Pancreas (tissue), 10 donors: ENCODE measurements at places on chromosomes 11 and 22. TPM values are rescaled to one million over a fixed set of nuclear protein-coding genes. Genes with fewer than 3 reads are reported as not detected.
A peak's percentile ranks its signal among the peaks of the same experiment; 100 is the strongest.

ATG13 gene
- 43.1 TPM for total RNA-seq

DNA sequence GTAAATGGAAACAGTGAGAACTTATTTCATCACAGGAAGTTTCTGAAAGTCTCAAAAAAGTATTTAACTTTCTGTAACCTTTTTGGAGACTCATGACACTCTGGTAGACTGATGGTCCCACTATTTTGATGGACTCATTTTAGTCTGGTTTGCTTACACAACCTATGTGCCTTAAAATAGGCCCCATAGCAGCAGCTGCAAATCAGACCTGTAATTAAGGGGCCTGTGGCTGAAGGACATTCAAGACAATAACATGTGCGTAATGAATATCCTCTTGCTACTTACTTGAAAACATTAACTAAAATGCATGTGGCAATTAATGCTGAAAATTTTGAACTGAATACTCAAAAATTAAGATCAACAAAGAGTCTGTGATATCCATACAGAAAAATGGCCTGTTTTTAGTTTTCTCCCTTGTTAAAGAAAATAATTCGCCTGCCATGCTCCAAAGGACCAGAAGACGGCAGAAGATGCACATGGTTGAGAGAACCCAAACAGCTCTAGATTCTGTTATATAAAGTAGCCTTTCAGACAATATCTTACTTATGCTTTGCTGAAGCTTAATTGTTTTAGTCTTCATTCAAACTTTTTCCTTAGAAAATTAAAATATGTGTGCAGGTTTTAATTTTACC lies 568.5 kb downstream of the KCNA4 start:
- DNase-seq, result no peak

OTOG gene
- total RNA-seq, result not detected

DNA sequence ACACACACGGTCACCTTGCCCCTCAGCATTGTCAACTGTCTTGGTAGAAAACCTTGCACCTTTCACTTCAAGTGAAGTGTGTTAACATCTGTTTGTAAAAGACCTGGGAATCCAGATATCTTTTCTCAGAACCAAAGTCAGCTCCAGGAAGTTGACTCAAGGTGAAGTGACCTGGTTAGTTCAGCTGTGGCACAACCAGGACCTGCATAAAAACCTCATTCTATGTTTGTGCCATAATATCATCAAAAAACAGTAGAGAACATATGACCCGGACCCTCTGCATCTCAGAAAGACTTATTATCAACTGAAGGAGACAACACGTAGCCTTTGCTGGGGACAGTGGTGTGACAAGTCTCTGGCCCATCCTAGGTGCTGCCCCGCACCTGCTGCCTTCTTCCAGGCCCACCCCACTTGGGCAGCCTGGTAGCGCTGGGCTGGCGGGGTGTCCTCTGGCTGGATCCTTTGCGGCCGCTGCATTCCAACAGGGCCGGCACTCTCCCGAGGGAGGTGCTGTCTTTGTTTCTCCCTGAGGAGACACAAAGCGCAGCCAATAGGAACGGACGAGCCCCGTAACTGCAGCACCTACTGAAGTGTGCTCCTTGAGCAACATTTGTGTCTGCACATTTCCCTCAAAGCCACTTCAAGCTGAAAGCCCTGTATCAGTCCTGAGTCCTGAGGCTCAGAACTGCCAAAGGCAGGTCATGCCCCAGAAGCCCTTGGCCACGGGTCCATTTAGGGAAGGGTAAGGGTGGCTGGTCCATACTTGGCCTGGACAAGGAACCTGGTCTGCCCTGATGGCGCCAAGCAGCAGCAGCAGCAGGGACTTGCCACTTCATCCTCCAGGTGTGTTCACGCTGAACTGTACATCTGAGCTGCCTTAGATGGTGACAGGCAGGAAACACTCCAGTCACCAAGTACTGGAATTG lies 25.2 kb downstream of the LRRC74B start:
- DNase-seq, result no peak

GRCh38 chr22:19769393-19769715 lies 8.8 kb downstream of the TBX1 start:
- no peak for DNase-seq

GRCh38 chr11:96827164-96827563 lies 437.4 kb downstream of the JRKL start:
- no peak for DNase-seq

DNA sequence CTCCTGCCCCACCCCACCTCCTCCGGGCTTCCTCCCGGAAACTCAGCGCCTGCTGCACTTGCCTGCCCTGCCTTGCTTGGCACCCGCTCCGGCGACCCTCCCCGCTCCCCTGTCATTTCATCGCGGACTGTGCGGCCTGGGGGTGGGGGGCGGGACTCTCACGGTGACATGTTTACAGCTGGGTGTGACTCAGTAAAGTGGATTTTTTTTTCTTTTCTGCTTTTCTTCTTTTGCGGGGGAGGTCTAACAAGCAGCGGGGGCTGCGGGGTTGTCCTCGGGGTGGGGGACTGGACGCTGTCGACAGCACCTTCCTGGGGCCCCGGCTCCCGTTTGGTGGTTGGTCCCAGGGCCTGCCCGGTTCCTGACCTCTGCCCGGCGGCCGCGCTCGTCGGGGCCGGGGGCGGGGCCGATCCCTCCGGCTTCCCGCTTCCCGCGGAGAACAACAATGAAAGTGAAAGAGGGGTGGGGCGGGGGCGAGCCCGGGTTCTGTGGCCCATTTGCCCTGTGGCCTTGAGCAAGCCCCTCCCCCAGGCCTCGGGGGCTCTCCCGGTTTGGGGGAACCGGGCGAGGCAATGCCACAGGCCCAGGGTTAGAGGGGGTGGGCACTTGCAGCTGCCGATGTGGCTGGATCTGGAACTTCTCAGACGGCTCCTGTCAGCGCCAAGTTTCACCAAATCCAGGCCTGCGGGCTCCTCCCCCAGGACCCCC lies 975 bp upstream of the MDK start:
- peak; percentile 69 for DNase-seq

GRCh38 chr22:29641042-29641699 lies 37.7 kb downstream of the NF2 start:
- DNase-seq, result no peak

- no peak for DNase-seq
Measured at GRCh38 chr11:69721106-69721505, 17.3 kb upstream of the FGF19 start.

GRCh38 chr11:66267379-66268243 lies 828 bp upstream of the RAB1B start:
- peak; percentile 80 for DNase-seq

- no peak for DNase-seq
Measured at GRCh38 chr11:8907116-8907515, 3.9 kb upstream of the AKIP1 start.

ELF5 gene
- 0.09 TPM for total RNA-seq

TIGD3 gene
- 0.16 TPM for total RNA-seq

- no peak for DNase-seq
Measured at GRCh38 chr11:132448334-132448995, 1078.0 kb downstream of the NTM start.

ZNF214 gene
- total RNA-seq, result 1.7 TPM

DNA sequence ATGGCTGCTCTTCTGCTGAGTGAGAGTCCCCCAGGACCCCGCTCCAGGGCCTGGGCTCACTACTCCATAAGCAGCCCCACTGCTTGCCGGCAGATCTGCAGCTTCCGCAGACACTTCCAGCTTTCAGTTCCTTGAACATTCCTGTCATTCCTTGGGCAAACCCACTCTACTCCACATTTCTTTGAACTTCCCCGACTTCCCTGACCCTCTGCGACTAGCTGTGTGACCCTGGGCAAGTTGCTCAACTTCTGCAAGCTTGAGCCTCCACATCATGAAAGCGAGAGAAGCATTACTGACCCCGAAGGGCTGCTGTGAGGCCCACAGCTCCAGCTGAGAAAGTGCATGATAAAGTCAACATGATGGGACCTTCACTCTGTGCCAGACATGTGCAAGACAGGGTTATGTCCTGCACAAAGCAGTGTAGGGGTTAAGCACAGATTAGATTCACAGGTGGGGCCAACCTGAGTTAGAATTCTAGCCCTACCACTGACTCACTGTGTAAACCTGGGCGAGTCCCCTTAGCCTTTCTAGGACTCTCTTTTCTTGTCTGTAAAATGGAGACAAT lies 51.8 kb downstream of the THAP12 start:
- no peak for DNase-seq

GRCh38 chr11:93945596-93945995 lies 75.6 kb upstream of the HEPHL1 start:
- no peak for DNase-seq

ENTHD1 gene
- not detected for total RNA-seq

MN1 gene
- total RNA-seq, result 2.0 TPM

GRCh38 chr11:127670374-127671119 lies 670.0 kb upstream of the KIRREL3 start:
- no peak for DNase-seq

- no peak for DNase-seq
Measured at GRCh38 chr22:29780748-29781676, 13.8 kb downstream of the UQCR10 start.

DNA sequence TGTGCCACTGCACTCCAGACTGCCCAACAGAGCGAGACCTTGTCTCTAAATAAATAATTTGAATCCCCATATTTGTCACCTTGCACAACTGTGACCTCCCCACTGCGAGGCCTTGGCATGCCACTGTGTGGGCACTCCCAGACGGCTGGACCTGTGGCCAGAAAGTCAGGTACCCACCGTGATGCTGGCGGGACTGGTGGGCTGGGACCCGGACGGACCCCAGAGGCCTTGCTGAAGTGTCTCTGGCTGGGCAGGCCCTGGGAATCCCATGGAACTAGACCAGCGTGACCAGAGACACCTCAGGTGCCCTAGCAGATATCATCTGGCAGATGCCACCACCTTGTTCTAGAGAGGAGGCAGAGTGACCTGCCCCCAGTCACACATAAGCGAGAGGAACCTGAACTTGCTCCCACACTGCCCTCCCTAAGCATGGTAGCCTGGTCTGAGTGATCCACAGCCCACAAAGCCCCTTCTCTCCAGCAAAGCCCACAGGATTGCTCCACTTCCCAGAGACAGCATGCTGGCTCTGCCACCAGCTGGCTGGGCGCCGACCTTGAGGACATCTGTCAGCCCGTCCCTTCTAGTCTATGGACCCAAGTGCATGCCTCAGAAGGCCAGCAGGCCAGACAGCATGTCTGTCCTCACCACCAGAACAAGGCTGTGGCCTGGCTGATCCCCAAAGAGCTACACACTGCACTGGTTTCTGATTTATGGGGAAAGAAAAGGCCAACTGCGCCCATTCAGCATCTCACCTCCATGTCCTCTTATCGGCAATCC lies 9.5 kb downstream of the MACROD1 start:
- DNase-seq, result no peak

DNA sequence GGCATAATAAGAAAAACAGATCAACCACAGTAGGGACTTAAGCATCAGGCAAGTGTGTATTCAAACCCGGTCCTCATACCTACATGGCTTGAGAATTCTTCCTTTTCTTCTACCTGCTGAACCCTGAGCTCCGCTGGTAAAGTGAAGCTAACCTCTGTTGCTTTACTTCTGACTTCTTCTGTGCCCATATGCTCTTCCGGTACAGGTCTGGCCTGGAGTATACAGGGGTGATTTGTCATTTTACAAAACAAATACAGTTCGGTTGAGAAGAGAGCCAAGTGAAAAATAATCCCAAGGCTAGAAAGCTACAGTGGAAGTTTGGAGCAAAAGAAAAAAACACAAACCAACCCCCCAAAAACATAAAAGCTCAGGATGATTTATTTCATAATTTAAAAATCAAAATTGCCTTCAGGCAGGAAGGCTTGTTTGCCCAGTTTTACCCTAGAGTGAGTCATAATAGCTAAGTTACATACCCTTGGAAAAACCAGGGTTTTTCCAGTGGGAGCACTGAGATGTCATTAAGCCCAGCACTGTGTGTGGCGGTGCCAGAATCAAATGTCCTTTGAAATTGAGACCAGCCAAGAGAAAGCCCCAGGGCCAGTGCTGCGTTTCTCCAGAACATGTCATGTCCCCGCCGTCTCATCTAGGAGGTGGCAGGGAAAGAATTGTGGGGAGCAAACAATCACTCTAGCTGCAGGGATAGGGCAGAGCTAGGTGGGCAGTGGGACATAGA lies 305.5 kb upstream of the ISX start:
- DNase-seq, result no peak

- DNase-seq, result no peak
Measured at GRCh38 chr11:60145677-60146076, 37.2 kb downstream of the MS4A6A start.

SLC6A5 gene
- total RNA-seq, result not detected

DNA sequence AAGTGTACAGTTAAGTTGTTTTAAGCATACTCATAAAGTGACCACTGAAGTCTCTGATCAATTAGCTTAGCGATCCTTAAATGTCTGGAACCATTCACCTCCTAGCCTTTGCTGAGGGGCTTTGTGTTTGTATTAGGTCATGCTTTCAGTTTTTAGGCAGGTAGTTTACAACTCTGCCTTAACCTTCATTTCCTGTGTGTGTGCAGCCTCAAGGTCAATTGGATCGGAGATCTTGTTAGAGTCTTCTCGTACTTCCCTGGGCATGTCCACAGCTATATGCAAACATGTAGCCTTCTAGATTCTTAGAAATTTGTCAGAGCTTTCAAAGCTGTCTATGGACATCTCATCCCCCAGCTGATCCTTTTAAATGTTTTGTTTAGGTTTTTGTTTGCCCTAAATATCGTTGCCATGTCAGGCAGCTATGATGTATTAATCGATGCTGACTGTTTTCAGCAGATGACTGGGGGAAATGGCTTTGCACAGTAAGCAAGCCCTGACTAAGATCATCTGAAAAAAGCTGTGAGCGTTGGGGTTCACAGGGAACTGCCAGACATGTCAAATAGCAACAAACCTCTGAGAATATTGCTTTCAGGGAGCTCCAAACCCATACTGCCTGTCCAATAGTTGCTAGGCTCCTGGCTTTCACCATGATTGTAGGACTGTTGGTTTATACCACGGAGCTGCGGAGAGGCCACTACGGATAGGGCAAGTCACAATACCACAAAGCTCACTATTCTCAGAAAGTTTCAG lies 45.6 kb downstream of the GLYAT start:
- no peak for DNase-seq

TSGA10IP gene
- total RNA-seq, result not detected

DNA sequence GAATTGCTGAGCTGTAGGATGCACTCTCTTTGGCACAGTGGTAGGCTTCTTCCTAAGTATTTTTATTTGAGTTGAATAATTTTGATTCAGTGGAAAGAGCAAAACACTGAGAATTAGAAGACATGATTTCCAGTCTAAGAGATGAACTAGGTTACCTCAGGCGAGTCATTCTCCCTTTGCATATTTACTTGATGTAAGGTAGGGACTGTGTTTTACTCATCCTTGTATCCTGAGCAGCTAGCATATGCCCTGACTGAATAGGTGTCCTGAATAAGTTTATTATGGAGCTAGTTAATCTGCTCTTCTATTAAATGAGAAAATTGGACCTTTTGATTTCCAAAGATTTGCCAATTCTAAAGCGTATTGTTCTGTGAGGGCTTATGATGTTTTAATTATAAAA lies 50.7 kb downstream of the STIM1 start:
- DNase-seq, result no peak
